ENCODE measurements at places on chromosomes 7 and 10. TPM values are rescaled to one million over a fixed set of nuclear protein-coding genes. Genes with fewer than 3 reads are reported as not detected.

DNA sequence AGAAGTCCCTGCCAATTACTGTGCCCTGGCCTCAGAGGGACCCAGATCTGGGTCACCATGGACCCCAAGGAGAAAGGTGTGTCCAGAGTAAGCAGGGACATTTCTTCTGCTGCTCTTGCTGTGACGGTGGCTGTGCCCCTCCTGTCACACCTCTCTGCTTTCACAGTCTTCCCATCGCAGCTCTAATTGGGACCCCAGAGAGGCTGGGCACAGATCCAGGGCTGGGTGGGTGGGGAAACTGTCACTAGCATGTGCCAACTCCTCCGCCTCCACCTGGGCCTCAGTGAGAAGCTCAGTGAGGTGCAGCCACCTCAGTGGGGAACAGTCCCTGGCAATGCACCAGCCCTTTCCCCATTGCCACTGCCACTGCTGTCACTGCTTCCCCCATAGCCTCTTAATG is 37.3 kb upstream of the ADCYAP1R1 start:
- DNase-seq: no peak

DNA sequence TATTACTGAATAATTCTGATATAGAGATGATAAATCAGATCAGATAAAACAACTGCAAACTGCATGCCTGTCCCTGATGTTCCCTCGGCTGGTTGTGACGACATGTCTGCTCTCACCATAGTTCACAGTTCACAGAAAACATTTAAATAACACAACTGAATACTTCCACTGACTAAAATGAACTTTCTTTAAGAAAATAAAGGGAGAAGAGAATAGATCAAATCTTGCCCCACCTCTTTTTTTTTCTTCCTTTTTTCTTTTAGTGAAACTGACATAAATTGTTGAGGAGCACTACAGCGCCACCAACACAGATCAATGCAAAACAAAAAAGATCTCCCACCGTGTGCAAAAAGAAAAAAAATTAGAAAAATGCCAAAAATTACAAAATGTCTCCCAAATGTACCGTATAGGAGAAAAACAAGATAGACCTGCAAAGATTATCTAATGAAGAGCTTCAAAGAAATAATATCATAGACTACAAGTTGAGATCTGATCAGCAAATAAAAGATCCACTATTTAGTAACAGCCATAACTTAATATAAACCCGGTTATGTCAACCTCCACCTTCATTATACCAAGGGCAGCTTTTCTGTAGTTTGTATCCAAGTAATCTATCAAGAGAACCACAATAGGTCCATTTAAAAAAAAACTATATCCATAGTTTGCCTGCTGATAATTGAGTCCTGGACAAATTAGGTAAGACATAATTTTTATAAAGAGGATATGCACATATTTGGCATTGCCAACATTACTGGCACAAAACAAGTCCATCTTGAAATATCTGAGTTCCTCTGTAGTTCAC is 30.7 kb upstream of the EPC1 start:
- peak; percentile 45 for DNase-seq

LIPF gene
- not detected for total RNA-seq

DNA sequence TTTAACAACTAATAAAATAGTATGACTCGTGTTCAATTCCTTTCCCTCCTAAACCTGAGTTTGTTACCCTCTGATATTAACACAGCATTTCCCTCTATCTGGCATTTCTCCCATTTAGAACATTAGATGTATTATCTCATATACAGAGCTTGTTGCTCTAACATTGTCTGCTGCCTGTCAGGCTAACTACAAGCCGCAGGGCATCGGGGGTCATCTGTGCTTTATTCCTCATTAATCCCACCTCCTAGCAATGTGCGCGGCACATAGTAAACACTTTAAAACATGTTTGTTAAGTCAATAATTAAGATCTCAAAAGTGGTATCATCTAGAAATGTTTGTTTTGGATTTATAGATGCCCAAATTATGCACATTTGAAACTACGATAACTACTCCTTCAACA is 52.9 kb upstream of the NEBL start:
- DNase-seq: no peak

GRCh38 chr7:134632937-134633540 is 13.6 kb upstream of the BPGM start:
- peak; percentile 69 for DNase-seq

- DNase-seq: no peak
These were observed 31.7 kb downstream of the LHPP start for GRCh38 chr10:124493214-124493882.

POLR2J2 gene
- 1.3 TPM for total RNA-seq

LRRC17 gene
- total RNA-seq: 280 TPM

GRCh38 chr10:72800000-72800740 is 93.4 kb upstream of the OIT3 start:
- DNase-seq: peak; percentile 66

GRCh38 chr10:88896994-88897853 is 17.2 kb downstream of the STAMBPL1 start:
- DNase-seq: no peak

NPFFR1 gene
- not detected for total RNA-seq

- no peak for DNase-seq
These were observed 32.6 kb downstream of the STRIP2 start for GRCh38 chr7:129466796-129467195.
